MCF 10A (cell line): ENCODE measurements at places on chromosomes 16 and 17.

DNA sequence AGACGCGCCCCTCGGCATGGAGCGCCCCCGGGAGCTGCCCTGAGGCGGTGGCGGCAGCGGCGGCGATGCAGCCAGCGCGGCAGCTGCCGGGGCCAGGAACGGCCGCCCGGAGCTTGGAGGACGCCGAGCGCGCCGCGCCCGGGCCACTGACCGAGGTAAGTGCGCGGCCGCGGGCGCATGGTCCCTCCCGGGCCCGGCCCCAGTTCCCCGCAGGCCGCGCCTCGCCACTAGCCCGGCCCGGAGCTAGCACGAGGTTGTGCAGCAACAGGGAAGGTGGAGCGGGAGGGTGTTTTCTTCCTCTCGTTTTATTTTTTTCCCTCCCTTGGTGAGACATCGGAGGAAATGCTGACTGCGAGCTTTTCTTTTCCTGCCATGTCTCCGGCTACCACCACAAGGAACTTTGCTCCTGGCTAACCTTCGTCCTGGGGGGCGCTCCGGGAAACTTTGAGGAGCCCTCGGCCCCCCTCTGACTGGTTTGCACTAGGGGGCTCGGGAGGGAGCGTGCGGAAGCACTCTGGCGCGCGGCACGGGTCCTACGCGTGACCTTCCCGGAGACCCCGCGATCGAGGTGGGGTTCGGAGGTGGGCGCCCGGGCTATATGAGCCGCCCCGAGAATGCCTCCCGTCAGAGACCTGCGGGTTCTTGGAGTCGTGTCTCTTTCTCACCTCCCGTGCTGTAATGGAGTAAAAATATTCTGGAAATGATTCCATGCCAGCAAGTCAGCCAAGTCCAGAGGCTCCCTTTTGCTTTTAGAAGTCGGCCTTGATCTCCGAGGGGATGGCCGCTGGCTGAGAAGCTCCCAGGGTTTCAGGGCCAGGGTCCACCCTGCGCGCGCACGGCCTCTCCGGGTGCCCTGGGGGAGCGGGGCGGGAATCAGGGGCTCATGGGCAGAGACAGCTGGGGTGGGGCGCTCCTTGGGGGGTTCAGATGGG, 868 bp downstream of the KCNJ12 start:
- no peak for DNase-seq
- no peaks in the 10 kb centered on the region for H3K27me3 ChIP-seq
- no peak overlapping the region for H3K27ac ChIP-seq

GRCh38 chr16:28192806-28193529, 18.8 kb downstream of the XPO6 start:
- peaks cover 35% of the 10 kb centered on the region for H3K36me3 ChIP-seq
- H3K4me3 ChIP-seq: no peak overlapping the region
- H3K27ac ChIP-seq: peak overlapping the region; percentile 10

- no peaks in the 10 kb centered on the region for H3K27me3 ChIP-seq
- no peak overlapping the region for H3K4me3 ChIP-seq
- H3K36me3 ChIP-seq: no peaks in the 10 kb centered on the region
- H3K4me1 ChIP-seq: peaks cover under 1% of the 10 kb centered on the region
Measured at GRCh38 chr17:17779015-17779611, 57.7 kb downstream of the SREBF1 start.

DNA sequence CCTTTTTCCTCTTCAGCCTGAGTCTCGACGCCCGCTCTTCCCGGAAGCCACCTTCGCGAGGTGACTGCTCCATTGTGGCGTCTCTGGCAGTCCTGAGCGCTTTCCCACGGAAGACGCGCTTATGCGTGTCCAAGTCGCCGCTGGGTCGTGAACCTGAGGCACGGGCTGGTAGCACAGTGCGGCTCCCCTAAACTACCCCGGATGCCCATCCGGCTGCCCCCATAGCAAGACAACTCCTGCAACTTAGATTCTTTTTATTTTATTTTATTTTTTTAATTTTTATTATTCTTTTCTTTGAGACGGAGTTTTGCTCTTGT, 2.1 kb upstream of the ESRP2 start:
- peaks cover 15% of the 10 kb centered on the region for H3K36me3 ChIP-seq
- H3K4me1 ChIP-seq: peaks cover 16% of the 10 kb centered on the region
- H3K27me3 ChIP-seq: no peaks in the 10 kb centered on the region
- H3K4me3 ChIP-seq: peak overlapping the region; percentile 81

DNA sequence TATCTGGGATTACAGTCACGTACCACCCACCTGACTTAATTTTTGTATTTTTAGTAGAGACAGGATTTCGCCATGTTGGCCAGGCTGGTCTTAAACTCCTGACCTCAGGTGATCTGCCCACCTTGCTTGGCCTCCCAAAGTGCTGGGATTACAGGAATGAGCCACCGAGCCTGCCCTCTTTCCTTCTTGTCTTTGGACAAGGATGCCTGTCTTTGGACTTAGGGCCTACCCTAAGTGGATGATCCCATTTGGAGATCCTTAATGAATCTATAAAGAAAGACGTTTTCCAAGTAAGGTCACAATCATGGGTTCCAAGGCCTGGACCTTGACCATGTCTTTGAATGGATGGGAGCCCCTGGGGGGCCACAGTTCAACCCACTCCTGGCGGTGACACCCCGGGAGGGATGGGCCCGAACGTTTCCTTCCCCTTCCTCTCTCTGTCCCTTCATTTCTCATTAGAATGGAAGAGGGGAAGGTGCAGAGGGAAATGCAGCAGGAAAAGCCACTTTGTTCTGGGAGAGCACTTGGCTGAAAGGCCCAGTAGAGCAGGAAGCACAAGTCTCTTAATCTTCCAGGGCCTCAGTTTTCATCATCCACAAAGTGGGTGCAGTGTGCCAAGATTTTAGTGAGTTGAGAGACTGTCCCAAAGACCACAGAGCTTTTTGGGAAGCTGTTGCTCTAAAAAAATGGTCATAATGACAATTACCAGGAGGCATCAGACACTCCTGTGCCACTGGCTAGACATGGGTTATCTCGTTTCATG, 353.3 kb downstream of the SEC14L1 start:
- DNase-seq: no peak
- peak overlapping the region; percentile 42 for H3K27ac ChIP-seq

DNA sequence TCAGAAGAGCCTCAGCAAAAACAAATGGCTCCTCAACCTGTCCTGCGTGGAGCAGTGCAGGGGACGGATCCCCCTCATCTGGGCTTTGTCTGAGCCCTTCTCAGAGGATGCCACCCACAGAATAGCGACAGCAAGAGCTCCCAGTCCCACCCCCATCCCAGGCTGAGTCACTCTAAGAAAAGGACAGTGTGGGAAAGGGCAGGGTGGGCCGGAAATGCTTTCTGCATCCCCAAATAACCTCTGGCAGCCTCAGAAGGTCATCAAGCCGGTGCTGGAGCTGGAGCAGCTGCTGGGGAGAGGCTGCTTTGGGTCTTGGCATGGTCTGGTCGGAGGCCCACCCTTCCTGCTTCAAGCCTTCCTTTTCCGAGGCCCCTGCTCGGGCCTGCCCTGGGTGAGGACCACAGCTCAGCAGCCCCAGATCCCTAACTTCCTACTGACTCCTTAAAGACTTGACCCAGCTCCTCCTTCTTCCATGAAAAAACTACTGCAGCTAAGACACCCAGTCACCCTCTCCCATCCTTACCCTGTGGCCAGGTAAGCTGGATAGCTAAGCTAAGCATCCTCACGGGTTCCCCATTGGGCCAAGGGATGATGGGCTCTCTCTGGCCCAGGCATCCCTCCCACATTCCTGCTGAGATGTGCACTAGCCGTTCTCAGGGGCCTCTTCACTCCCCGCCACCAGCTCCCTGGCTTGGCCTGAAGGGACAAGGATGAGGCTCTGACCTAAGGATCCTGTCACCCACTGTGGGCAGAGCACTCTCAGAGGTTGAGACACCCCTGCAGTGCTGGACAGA, 8.7 kb downstream of the SLC12A4 start:
- peaks cover 79% of the 10 kb centered on the region for H3K36me3 ChIP-seq
- no peak overlapping the region for H3K4me3 ChIP-seq
- no peak overlapping the region for H3K27ac ChIP-seq

- peaks cover 5% of the 10 kb centered on the region for H3K36me3 ChIP-seq
- H3K27me3 ChIP-seq: no peaks in the 10 kb centered on the region
- peak overlapping the region; percentile 22 for H3K4me3 ChIP-seq
Measured at GRCh38 chr16:55559233-55559632, 7.3 kb upstream of the CAPNS2 start.

DNA sequence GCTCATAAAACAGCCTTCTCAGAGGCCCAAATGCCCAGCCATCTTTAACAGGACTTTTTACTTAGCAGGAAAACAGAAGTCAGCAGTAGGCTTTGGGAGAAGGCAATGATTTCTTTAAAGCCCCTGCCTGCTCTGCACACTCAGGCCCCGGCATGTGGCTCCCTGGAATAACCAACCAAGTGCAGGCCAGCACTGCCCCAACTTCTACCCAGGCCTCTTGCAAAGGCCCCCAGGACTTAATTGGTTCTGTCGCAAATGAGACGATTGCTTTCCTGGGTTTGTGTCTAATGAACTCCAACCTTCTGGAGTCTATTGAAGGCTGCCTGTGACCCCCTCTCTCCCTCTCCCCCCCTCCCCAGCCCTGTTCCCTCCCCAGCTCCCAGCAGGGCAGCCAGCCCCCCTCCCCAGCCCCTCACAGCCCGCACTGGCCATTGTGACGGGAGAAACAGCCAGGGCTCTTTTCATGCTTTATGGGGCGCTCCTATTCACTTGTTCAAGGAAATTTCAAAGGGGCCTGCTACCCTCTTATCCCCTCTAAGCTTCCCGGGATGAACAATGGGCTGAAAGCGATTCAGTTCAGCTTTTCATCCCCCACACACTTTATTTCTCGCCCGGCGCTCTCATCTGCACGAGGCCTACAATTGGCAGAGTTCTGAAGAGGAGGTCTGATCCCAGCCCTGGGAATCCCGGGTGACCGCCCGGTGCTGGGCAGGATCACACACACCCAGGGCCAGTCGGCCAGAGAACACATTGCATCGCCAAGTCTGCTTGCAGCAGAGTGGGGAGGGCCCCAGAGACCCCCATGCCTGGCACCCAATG, 15.5 kb downstream of the AXIN2 start:
- H3K27me3 ChIP-seq: no peaks in the 10 kb centered on the region
- DNase-seq: no peak
- H3K27ac ChIP-seq: no peak overlapping the region
- no peaks in the 10 kb centered on the region for H3K4me1 ChIP-seq

DNA sequence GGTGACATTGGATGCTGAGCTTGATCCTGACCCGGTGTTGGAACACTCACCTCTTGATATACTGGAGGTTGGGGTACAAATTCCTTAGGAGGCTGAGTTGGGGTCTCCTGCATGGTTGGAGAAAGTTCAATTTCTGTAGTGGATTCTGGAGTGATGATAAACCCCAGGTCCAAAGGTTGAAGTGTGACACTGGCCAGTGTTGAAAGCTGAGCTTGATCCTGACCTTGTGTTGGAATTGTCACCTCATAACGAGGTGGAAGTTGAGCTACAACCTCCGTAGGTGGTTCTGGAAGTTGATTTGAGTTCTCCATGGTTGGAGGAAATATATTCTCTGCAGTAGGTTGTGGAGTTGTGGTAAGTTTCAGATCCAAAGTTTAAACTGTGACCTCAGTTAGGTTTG, 21.2 kb downstream of the RDM1 start:
- H3K27me3 ChIP-seq: peaks cover 11% of the 10 kb centered on the region
- no peaks in the 10 kb centered on the region for H3K36me3 ChIP-seq
- H3K4me3 ChIP-seq: no peak overlapping the region
- no peak for DNase-seq

DNA sequence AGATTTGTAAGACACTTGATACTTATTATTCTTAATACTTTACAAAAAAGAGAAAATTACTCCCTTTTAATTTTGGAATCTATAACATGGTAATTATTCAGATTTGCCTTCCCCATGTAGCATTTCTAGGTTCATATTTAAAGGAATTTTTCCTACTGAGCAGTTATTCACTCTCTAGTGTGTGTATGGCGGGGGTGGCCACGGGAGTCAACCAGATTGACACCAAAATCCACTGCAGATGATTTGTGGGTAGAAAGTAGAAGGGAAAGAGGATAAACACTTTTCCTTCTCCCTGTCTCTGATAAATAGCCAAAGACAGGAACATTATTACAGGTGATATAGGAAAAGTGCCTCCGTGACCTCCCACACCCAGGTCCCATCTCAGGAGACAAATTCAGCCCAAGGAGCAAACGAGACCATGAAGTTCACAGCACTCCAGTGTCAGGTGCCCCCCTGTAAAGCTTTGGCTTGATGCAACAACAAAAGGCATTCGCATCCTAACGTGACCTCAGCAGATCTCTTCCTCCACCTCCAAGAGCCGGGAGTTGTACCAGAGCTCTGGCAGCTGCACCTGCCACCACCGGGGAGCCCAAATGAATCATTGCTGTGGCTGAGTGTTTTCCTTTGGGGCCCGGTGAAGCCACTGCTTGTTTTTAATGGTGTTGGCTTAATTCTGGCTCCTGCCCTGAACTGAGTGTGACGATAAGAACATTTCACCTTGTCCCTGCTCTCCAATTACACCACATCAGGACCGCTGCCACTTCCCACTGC, 92.7 kb upstream of the NOL11 start:
- no peak for DNase-seq
- H3K4me1 ChIP-seq: no peaks in the 10 kb centered on the region
- H3K27ac ChIP-seq: no peak overlapping the region
- no peaks in the 10 kb centered on the region for H3K36me3 ChIP-seq

DNA sequence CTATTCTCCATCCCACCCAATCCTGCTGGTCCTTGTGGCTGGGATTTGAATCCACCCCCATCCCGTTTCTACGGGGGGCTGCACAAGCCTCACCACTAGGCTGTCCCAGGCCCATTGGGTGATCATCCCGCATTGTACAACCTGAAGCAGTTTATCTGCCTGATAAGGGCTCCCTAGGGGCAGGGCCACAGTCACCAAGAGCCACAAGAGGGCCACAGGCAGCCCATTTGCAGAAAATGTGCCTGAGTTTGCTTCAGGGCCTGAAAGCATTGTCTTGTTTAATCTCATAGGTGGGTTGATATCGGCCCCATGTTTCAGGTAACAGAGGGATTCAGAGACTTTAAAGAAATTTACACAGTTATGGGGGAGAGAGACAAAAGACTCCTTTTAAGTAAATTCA, 245.0 kb downstream of the CPPED1 start:
- no peaks in the 10 kb centered on the region for H3K36me3 ChIP-seq
- H3K4me1 ChIP-seq: no peaks in the 10 kb centered on the region
- no peak for DNase-seq
